ENCODE measurements at places on chromosomes 7 and 10.

- no peak for DNase-seq
Observed at GRCh38 chr7:91068136-91068795, 196.0 kb upstream of the FZD1 start.

- DNase-seq = no peak
Observed at GRCh38 chr7:93516834-93517233, 57.7 kb downstream of the CALCR start.

DNA sequence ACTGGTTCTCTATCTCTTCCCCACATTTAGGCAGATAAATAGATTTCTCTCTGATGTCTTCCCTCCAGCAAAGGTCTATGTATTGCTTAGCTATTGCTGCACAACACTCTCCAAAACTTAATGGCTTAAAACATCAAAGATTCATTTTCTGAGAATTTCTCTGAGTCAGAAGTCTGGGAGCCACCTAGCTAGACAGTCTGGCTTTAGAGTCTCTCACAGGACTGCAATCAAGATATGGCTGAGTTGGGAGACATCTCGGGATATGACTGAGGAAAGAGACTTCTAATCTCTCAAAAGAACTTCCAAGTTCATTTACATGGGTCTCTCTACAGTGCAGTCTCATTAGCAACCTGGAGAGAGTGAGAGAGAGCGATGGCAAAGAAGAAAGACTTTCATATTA is 553.6 kb upstream of the GHITM start:
- no peak for DNase-seq

- no peak for DNase-seq
Observed at GRCh38 chr10:85786401-85786899, 580.1 kb downstream of the GRID1 start.

DNA sequence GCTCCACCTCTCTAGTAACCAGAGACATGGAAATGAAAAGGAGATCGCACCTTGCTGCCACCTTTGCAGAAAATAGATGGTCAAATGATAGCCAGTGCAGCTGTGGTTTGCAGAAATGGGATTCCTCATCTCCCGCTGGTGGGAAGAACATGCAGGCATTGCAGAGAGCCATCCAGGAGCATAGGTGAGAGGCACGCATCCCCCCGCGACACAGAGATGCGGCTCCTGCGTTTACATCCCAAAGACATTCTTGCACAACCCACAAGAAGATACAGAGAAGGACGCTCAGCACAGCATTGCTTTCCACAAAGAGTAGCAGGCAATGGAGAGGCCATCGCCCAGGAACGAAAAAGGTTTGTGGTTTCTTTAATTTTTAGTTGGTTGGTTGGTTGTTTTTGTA is 56.2 kb downstream of the OAT start:
- no peak for DNase-seq

DNA sequence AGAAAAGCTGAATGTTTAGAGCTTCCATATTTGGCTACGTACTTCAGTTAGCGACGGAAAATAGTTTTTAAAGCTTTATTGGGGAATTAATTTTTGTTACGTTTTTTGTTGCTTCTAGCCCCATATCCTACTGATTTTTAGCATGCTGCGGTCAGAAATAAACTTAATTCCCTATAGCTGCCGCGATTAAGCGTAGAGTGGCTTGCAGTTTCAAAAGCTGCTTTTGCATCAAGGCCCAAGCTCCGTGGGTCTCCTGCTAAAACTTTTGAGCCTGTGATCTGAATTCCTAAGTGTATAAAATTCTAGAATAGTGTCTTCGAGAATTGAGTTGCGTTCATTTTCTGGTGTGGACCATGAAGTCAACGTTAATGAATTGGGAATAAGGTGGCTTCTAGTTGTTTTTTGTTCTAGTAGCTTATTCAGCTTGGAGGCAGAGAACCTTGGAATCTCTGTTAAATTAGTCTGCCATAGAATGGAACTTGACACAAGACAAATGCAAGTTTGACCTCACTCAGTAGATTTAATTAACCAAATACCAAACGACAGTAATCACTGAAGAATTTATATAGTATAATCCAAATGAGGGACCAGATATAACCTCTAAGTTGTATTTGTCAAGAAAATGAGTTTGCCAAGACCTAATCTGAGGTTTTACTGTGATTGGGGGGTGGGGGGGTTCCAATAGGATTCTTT is 977 bp downstream of the CALU start:
- DNase-seq = no peak

Data from stimulated activated CD8-positive, alpha-beta memory T cell treated with anti-CD3 and anti-CD28 coated beads, Interleukin-2, amount 100 ng/mL, for 48 hours (primary cell).